ENCODE measurements at places on chromosomes 5 and 9. TPM values are rescaled to one million over a fixed set of nuclear protein-coding genes. Genes with fewer than 3 reads are reported as not detected.

SLC6A18 gene
- total RNA-seq, result not detected

ZNF608 gene
- not detected for total RNA-seq

LHX2 gene
- not detected for total RNA-seq

FYB1 gene
- 100 TPM for total RNA-seq

PCDHGA5 gene
- 0.31 TPM for total RNA-seq

PCDHA8 gene
- total RNA-seq, result not detected

PDZD2 gene
- total RNA-seq, result not detected

DIRAS2 gene
- not detected for total RNA-seq

SLIT3 gene
- total RNA-seq, result 0.20 TPM

All from activated T-helper 1 cell treated with anti-CD3 and anti-CD28 coated beads, Interleukin-12 subunit alpha, Interleukin-12 subunit beta, Interleukin-2, Interleukin-4 antibody, amounts not matched to agents 30 ng/mL and 10 ng/mL and 1 ng/mL, durations not matched to agents 14 hours and 24 hours and 36 hours (primary cell).